ENCODE measurements at places on chromosomes 13 and 19.

DNA sequence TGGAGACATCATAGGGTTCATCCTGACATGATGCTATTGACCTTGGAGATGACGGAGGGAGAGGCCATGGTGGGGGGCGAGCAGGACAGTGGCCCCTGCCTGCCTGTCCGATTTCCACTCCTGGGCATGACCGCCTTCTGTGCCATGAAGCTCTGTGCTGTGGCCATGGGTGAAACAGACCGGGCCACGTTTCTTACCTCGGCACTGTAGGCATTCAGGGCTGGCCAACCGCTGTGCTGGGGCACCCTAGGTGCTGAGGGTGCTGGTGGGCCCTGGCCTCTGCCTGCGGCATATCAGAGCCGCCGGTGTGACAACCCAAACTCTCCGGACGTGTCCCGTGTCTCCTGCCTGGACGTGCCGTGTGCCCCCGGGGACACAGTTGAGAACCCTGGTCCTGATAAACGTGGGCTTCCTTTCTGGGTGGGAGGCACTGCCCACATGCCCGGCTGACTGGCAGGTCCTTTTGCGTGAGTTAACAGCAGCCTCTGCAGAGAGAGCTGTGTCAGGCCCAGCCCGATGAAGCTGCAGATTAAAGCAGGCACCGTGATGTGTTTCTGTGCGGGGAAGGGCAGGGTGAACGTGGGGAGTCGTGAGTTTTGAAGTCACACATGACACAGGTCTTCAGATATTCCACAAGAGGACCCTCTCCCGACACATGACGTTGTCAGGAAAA lies 46.5 kb downstream of the TMEM255B start:
- no peak for DNase-seq

DNA sequence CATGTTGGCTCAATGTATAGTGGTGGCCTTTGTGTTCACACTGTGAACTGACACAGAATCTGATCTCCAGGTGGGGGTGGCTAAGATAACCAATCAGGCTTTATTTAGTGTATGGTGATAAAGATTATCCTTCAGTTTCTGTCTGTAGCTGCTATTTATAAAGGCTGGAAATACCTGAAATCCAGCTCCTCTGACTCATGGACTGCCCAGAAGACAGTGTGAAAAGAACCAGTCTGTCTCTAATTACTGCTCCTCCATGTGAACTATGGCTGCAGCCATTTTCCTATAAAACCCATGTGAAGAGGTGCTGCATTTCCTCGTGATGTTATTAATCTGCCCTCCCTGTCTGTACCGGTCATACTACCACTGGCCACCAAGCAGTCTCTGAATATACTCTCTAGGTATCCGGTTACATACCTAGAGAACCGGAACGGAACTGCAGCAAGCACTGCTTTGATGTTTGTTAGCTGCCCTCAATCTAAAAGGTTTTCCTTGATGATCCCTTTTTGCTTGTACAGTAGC lies 238.0 kb downstream of the LHFPL6 start:
- DNase-seq: no peak

- DNase-seq: no peak
These were observed 12.3 kb downstream of the PLD3 start for GRCh38 chr19:40360708-40361241.

DNA sequence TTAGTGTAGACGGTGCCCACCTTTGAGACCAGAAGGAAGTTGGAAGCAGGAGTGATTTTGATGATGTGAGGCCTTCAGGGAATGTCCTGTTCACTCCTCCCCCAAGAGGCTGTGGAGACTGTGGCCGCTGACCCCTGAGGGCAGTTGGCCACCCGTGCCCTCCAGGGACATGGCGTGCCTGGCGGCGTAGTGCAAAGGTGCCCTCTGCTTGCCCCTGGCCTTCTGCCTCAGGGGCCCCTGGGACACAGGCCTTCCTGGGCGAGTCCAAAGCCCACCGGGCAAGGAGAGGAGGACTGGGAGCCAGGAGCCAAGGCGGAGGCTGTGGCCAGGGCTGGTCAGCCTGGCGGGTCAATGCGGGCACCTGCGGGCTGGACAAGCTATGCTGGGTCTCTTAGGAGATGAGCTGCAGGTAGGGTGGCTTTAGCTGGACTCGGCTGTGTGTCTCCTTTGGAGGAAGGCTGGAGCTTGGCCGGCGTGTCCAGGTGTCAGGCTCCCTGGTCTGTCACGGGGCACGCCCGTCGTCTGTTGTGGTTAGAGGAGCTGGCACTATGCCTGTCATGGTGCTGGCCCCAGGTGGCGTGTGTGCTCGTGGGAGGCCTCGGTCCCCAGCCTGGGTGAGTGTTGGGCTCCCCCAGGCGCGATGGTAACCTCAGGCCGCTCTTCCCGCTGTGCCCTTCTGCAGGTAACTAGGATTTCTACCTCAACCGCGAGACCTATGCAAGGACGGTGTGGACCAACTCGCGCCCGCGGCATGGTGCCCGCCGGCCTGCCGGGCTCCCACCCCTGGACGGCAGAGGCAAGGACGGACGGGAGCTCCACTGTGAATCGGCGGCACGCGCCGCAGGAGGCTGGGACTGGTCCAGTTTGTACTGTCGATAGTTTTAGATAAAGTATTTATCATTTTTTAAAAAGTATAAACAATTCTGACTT lies 6.8 kb downstream of the PLEKHJ1 start:
- DNase-seq: no peak
